ENCODE measurements at places on chromosomes 2 and 18.
A peak's percentile ranks its signal among the peaks of the same experiment; 100 is the strongest.

DNA sequence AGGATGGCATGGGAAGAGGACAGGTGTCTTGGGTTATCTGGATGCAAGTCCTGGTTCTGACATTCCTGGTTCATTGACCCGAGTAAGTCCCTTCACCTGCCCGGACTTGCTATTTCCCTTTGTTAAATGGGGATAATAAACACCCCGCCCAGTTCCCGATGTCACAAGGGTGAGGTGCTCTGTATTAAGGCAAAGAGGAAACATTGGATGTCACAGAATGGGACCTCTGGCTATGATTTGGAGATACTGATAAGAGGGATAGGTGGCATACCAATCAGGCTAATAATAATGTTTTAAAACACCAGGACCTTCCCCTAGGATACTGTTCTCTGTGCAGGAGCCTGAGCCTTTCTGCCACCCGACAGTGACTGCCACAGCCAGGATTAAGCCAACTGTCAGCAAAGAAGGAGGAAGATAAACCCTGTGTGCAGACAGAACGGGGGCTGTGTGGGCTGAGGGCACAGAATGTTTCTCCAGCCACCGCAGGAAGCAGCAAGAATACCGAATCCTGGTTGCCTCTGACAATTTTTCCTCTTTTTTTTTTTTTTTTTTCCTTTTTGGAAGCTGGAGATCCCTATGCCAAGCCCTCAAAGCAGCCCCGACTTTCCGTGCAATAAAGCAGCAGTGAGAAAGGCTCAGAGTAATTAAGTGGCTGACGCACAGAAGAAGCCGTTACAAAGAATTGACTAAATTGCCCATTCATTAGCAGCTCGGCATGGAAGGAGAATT lies 336.6 kb downstream of the SMAD2 start:
- DNase-seq = no peak

GRCh38 chr2:128834207-128834879 lies 515.7 kb upstream of the HS6ST1 start:
- no peak for DNase-seq

- DNase-seq = no peak
These were observed 98.1 kb upstream of the ZFP36L2 start for GRCh38 chr2:43324259-43325106.

DNA sequence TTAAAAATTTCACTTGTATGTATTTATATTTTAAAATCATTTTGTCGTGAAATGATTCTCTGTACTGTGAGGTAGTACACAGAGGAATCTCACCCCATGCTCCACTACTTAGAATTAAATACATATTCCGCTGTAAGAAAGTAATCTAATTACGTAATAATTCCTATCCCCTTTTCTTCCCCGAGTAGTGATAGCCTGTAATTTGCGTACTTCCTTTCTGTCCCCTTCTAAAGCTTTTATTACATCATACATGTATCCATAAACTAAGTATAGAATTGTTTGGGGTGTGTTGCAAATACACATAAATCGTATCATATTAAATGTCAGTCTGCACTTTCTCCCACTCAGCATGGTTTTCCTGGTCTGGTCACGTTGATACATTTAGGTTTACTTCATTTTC lies 12.4 kb upstream of the CHCHD5 start:
- no peak for DNase-seq

DNA sequence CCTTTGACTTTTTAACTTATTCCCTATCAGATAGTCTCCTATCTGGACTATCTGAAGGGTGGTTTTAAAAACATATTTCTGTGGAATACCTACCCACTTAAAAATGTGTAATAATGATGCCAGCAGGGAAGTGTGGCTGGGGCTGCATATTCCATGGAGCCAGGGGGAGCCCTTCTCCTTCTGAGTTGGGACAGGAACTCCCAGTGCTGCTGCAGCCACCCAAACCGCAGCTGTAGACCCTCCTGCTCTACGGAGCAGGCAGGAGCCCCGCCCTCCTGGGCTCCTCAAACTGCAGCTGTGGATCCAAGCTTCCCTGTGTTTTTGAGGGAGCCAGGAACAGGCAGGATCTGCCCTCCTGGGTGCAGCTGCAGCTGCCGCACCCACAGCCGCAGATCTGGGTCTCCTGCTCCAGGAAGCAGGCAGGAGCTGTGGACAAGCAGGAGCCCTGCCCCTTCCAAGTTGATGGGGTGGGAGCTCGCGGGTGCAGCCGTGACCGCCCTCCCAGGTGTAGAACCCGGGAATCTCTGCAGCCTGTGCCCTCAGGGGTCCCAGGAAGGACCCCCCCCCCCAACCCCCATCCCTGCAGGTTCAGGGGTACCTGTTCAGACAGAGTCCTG lies 57.8 kb downstream of the PDK1 start:
- no peak for DNase-seq

DNA sequence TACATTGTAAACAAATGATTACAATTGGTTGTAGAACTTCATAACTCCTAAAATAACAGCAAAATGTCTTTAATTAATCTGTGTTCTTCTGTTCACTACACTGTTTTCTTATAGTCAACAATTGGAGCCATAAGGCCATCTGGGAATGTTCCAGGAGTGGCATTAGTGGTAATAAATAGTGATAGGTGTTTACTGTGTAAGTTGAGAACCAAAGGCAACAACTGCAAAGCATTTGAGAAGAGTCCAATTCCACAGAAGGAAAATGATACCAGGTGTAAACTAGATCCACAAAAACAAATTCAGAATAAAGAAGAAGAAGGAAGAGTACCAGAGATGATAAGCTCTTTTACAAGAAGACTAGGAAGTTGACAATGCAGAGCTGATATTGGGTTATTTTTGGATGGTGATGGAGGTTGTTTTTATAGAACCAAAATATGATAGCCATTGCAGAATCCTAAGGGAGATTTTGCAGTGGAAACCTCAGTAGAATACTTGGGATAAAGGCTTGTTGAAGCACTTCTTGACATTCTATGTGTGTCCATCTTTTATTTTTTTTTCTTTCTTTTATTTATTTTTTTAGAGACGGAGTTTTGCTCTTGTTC lies 52.9 kb downstream of the ANTXR1 start:
- DNase-seq = no peak

DNA sequence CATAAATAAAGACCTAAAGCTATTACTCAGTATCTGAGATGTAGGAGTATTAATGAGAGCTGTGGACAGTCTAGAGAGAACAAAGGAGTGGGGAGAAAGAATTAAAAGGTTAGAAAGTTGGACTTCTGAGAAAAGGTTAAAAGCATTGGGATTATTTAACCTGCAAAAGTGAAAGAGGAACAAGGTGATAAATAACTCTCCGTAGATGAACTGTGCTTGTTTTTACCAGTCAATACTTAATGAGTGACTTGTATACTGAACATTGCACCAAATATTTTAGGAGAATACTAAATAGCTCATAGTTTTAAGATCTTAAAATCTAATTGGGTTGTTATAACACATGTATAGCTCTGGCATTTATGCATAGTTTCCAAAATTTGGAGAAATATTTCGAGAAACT lies 137.5 kb downstream of the GPD2 start:
- DNase-seq = no peak

DNA sequence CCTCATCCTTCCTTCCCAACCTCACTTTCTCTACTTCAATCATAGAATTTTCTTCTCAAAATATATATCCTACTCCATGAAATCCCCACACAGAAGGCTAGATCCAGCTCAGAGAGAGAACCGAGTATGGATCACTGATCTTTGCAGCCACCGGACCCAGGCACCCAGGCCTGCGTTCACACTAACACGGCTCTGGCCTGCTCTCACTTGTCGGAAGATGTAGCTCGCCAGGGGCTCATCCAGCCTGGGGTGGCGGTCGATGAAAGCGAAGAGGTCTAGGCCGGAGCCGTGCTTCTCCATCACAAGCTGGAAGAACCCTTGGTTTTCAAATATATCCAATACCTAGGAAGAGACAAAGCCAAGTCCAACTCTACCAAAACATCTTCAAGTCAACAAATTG lies 12.7 kb upstream of the MTERF4 start:
- no peak for DNase-seq

DNA sequence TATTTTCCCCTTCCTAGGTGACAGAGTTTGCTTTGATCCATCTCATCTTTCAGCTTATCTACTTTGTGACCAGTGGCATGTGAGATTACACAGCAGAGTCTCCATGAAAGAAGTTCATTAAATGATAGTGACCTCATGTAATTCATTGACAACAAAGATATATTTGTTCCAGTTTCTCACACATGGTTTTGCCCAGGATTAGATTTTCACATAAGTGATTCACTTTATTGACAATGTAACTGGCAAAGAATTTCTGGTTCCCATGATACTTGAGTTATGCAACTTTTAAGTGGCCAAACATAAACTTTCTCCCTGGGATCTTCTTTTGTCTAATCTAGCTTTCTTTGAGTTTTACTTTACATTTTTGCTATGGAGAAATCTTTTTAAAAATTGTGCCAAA lies 50.0 kb downstream of the MC4R start:
- no peak for DNase-seq

- DNase-seq = no peak
These were observed 147.7 kb downstream of the PPP1R1C start for GRCh38 chr2:182133195-182133891.

- no peak for DNase-seq
These were observed 1.4 kb downstream of the CCL20 start for GRCh38 chr2:227815066-227815465.

DNA sequence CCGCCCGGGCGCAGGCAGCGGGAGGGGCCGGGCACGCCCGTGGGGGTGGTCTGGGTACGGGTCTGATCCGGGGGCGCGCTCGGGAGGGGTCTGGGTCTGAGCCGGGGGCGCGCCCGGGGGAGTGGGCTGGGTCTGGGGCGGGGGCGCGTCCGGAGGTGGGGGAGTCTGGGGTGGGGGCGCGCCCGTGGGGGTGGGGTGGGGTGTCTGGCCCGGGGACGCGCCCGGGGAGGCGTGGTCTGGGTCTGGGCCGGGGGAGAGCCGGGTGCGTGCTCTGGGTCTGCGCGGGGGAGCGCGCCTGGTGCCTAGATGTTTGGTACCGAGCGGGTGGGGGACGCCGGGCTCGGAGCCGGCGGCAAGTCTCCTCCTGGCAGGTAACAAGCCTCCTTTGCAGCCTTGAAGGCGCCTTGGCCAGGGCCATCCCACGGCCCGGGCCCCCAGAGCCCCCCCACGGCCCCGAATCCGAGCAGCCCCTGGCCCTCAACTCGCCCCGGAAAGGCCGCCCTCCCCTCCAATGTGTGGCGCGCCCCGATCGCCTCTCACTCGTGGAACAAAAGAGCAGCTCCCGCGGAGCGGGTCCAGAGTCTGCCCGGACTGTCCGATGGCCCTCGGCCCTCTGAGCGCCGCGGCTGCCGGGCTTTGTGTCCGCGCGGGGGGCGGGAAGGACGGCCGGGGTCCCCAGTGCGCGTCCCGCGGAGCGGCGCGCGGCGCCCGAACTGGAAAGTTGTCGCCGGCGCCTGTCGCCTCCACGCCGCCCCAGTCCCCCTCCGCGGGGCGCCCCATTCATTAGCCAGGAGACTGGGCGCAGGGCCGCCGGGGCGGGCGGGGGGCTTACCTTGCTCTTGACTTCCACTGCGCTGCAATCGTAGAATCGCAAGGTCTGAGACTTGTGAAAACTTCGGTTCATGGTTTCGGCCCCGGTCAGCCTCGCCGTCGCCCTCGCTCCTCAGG lies 595 bp downstream of the PARD6G start:
- peak; percentile 1 for DNase-seq

- DNase-seq = no peak
These were observed 57.1 kb upstream of the RNF152 start for GRCh38 chr18:61949946-61950345.

Measured in suppressor macrophage (primary cell).